CD4-positive, alpha-beta T cell treated with Interferon gamma for 1 hour (primary cell): ENCODE measurements at places on chromosomes 13 and 19.

- no peak for DNase-seq
These were observed 73.1 kb downstream of the CEBPG start for GRCh38 chr19:33446330-33447293.

DNA sequence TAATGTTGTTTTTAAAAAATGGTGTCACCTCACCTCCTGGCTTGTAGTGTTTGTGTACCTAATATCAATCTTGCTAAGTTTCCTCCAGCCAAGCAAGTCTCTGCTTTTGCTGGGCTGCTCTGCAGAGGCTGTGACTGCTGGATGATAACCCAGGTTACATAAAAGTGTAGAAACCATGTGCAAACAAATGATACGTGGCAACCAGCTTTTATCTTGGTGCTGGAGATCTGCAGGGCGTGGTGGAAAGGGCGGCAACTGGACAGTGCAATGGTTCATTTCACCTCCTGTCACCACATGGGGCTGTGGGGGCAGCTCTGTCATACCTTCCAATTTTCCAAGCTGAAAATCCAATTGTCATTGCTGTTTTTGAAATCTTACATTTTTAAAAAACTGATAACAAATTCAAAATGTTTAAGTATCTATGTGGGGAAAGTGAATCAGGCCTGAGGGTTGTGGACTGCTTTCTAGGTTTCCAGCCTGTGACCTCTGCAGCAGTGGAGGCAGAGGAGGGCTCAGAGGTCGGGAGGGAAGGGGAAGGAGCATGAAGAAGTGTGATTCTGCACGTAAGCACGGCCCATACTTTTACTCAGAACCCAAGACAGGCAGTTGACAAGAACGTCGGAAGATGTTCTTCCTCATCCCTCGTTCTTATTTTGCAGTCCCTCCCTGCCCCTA lies 9.7 kb downstream of the GPR42 start:
- DNase-seq: no peak

DNA sequence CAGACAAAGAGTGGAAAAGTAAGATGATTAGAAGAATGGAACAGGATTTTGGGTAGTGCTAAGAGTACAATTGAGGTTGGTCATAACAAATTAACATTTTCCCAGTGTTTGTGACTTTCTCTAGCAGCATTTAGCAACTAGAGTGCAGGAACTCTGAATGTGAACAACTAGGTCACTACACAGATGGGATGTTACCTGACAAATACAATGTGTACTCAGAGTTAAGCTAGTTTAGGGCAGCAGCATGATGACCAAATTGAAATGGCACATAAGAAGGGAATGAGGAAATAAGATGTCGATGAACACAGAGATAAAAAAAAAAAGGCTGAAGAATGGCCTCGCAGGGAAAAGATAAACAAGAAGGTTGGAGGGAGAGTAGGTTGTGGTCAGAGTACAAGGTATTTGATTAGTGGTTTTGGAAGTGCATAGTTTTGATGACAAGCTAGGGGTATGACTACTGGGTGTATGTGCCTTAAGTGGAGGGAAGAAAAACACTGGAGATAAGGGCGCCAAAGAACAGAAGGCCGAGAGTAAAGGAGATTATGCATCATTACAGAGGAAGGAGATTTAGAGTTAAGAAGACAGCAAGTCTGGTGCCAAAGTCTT lies 381.1 kb downstream of the FGF14 start:
- DNase-seq: no peak

- no peak for DNase-seq
These were observed 1002.1 kb downstream of the UQCRFS1 start for GRCh38 chr19:28210886-28211285.

- no peak for DNase-seq
These were observed 24.2 kb downstream of the C2CD4C start for GRCh38 chr19:384799-385169.

DNA sequence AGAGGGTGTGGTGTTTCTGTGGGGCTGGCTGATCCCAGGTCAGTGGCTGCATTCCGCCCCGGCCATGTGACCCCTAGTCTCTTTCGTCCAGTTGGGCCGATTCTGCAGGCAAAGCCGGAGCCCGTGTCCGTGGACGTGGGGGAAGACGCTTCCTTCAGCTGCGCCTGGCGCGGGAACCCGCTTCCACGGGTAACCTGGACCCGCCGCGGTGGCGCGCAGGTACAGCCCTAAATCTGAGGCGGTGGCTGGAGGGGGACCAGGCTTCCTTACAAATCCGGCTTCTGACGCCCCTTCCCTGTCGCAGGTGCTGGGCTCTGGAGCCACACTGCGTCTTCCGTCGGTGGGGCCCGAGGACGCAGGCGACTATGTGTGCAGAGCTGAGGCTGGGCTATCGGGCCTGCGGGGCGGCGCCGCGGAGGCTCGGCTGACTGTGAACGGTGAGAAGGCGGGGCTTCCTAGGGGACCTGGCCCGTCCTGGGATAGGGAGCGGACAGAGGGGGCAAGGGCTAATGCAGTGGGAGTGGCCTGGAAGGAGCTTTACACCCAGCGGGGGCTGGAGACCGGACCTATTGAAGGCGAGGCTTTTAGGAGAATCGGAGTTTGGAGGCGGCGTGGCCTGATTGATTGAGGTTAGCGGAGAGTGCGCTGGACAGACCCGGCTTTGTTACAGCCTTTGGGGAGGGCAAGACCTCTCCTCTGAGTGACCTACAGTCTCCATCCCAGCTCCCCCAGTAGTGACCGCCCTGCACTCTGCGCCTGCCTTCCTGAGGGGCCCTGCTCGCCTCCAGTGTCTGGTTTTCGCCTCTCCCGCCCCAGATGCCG lies 4.3 kb downstream of the KIRREL2 start:
- no peak for DNase-seq

GRCh38 chr13:75279834-75280369 lies 202.1 kb downstream of the TBC1D4 start:
- DNase-seq: no peak

- DNase-seq: no peak
These were observed 8.0 kb upstream of the MYO1F start for GRCh38 chr19:8584965-8585893.

DNA sequence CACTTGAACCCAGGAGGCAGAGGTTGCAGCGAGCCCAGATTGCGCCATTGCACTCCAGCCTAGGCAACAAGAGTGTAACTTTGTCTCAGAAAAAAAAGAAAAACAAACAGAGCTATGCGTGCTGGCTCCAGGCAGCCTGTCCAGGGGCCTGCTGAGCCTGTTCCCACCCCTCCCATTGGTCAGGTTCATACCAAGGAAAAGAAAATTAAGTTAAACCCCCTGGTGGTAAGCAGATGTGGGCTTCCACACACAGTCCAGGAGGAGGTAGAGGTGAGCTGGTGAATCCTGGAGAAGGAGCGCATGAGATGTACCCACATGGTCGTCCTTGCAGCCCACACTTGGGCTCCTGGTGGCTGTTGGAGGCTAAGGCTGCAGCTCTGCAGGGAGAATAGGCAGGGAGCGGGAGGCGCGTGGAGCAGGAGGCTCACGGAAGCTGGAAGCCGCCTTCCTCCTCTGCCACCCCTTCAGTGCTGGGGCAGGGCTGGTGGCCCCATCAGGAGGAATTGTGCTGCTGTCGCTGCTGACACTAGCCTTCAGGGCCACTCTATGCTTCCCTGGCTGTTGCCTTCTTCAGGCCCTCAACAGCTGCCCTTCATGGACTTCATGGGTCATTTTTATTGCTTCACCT lies 10.5 kb upstream of the CHAMP1 start:
- DNase-seq: no peak

DNA sequence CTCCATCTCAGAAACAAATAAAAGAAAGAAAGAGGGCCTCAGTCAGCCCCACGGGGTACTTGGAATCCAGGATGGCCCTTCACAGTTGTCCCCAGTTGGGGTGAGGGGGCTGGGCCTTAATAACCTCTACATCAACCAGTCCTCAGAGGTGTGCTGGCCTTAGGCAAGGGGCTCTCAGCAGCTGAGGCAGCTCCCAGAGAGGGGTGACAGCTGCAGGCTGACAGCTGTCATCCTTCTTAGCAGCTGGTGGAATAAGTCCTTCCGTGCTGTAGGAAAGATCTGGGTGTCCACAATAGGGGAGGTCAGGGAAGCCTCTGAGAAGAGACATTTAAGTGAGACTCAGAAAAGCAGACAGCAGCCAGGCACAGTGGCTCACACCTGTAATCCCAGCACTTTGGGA lies 7.4 kb downstream of the BCAM start:
- DNase-seq: no peak

- DNase-seq: no peak
These were observed at the start of gene RNF17 for GRCh38 chr13:24763596-24764275. Gene RNF17 (plus strand): TSS chr13:24764169. CDS start chr13:24764204, 35 bp downstream.

DNA sequence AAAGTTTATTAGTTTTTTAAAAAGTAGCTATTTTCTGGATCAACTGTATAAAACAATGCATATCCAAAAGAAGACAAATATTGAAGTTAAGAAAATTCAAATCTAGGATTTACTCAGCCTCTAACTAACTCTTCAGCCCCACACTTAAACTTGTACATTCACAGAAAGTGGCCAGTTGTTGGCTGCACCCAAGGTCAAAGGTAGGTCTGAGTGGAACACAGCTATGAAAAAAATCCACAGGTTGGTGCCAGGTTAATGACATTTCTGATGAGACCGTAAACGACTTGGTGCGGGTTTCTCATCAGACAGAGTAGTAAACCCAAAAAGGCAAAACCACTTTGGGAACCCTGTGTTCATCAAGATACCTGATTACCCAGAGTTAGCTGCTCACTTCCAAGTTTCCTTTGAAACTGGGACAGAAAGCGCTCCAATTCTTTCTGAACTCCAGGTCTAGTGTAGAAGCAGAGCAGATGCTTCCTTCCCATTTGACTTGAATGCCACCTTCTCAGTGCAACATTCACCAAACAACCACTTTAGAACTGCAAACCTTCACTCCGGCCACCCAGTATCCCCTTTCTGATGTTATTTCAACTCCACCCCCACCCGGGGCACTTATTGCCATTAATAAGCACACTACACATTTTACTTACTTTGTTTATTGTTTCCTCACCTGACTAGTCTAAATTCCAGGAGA lies 208.3 kb upstream of the STARD13 start:
- no peak for DNase-seq

- DNase-seq: no peak
These were observed 46.2 kb downstream of the ING1 start for GRCh38 chr13:110759710-110760109.

GRCh38 chr19:44738603-44739558 lies 9.6 kb upstream of the BCL3 start:
- DNase-seq: peak; percentile 71

DNA sequence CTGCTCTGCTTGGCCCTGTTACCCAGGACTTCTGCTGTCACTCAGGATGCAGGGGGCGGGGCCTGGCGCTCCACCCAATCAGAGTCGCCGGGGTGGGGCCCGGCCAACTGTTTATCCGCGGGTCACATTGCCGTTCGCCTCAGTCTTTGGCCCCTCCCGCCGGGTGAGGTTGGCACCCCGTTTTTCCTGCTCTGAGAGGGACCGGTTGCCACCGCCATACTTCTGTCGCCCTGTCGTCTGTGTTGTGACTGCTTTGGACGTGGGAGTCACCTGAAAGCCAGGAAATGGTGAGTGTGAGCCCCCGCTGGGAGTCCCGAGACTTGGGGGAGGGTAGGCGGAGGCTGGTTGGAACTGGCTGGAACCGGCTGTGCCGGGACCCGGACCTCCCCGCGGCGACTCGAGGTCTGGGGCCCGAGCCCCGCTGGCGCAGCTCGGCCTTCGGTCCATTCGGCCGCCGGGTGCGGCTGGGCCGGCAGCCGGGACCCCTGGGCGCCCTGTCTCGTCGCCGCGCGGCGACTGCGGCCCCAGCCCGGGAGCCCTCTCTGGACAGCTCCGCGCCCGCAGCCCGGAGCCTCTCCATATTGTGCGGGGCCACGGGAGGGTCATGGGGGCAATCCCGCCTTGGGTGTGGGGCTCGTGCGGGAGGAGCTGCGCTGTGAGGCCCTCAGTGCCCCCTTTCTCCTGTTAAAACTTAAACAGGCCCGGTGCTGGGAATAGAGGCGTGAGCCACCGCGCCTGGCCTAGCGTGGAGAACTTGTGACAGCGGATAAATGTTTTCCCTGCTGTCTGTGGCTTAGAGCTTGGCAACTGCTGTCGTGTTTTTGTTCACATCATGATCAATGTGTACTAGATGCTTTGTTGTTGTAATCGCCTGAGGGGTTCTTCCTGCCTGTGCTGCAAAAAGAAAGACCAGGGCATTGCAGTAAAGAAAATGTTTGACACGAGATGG lies at the start of gene ZNF844:
ZNF844 (plus strand) TSS at position 142 of the 949 bp plus-strand sequence; CDS start at position 285, 143 bp downstream.
- DNase-seq: peak; percentile 86

- peak; percentile 17 for DNase-seq
These were observed 485 bp downstream of the CPAMD8 start for GRCh38 chr19:17025991-17026658.

- no peak for DNase-seq
These were observed 1.2 kb upstream of the ARID3A start for GRCh38 chr19:924553-925086.

- no peak for DNase-seq
These were observed 171.1 kb downstream of the STK24 start for GRCh38 chr13:98405690-98406344.

- no peak for DNase-seq
These were observed 521.0 kb downstream of the SUCLA2 start for GRCh38 chr13:47480121-47480520.

GRCh38 chr19:38879400-38879751 lies 1.3 kb upstream of the RINL start:
- DNase-seq: no peak

DNA sequence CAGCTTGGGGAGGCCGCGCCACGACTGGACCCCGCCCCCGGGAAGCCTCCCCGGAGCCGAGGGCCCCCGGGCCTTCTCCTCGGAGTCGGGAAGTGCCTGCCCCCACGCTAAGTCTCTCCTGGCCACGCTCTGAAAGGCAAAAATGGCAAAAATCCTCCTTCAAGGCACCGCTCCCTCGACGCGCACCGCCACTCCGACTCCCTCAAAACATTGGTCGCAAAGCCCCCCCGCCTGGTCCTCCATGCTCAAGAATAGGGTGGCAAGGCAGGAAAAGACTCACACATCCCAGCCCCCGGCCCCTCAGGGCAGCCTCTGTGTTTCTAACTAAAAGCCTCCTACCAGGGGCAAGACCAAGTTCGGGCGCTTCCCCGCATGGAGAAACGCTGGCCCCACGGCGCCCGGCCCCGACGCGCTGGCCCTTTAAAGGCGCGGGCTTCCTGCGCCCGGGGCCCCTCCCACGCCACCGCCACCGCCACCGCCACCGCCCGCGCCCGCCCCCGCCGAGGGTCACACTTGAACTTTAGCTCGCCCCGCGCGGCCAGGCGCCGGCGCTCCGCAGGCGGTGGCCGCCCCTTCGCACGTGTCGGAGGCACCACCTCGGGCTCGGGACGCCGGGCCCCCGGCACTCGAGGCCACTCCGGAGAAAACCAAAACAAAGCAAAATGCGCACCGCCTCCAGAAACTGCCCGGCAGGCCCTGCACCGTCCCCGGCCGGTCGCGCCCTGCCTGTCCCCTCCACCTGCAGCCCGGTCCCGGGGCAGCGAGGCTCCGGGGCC lies 1.9 kb downstream of the FOXO1 start:
- peak; percentile 60 for DNase-seq

- DNase-seq: peak; percentile 49
These were observed 3.8 kb downstream of the ATP12A start for GRCh38 chr13:24683838-24684599.

- no peak for DNase-seq
These were observed 73.2 kb upstream of the MBNL2 start for GRCh38 chr13:97148894-97149293.

- no peak for DNase-seq
These were observed 22.4 kb downstream of the CACNG6 start for GRCh38 chr19:54013866-54014265.
